ENCODE measurements at places on chromosomes 12 and 14.

DNA sequence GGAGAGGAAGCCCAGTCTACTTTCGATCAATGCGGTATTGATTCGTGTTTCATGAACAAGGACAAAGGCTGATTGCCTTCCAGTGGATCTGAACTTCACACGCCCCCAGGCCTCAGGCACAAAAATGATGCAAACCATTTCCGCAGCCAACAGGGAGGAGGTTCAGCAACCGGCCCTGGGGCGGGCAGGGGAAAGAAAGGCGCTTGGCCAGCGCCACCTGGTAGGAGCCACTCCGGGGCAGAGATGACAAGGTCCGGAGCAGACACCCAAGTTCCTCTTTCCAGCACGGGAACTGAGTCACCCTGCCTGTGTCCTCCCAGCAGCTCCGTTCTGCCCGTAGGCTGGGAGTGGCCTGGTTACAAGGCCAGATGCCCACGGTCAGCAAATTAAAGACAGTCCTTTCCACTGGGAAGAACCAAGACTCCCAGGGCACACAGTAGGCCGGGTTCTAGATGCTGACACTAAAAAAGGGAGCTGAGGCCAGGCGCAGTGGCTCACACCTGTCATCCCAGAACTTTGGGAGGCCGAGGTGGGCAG lies 136.3 kb downstream of the SCARB1 start:
- no peak for DNase-seq

DNA sequence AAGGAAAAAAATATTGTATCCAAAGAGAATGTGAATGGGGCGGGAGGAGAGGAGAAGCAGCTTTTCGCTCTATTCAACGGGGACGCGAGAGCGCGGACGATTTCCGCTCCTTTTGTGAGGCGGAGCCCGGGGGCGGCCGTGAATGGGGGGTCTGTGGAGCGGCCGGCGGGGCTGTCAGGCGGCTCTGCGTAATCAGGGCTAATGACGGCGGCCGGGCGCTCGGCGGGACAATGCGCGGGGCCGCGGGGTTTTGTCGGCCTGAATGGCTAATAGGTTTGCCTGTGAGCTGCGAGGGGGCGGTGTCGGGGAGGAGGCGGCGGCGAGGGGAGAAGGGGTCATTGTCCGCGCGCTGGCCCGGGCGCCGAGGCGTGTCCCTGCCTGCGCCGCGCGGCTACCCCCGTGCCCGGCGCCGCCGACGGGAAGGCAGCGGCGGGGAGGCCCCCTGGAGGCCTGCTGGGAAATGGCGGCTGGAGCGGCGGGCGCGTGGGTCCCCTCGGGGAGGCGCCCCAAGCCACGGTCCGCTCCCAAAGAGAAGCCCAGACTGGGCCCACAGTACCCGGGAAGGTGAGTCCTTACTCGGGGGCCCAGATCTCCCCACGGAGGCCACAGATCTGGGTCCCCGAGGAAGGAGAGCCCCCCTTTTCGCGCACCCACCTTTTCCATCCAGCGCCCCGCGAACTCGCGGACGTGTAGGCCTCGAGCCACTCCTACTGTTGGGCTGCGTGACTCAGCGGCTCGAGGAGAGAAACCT lies 6.0 kb downstream of the SIX6 start:
- DNase-seq: peak; percentile 70

DNA sequence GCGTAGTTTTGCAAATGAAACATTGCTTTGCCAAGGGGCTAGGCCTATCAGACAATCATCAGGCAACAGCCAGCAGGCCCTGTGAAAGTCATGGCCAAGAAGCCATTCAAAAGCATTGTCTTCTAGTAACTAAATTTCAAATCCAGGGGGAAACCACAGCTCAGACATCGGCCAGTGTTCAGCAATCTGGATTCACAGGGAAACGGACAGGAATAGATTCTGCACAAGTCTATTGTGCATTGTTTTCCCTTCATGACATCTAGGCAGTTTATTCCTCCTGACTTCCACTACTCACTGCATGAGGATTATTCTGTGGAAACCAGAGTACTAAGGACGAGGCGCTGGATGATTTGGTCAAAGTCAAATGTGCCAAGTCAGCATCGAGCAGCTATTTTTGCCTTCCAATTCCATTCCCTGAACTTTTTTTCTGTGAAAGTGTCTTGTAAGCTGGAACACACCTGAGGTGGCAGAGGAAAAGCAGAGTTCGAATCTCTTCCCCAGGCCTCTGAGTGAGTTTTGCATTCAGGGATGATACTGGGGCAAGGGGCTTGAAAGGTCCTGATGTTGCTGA lies 75.4 kb downstream of the VCPKMT start:
- DNase-seq: no peak

DNA sequence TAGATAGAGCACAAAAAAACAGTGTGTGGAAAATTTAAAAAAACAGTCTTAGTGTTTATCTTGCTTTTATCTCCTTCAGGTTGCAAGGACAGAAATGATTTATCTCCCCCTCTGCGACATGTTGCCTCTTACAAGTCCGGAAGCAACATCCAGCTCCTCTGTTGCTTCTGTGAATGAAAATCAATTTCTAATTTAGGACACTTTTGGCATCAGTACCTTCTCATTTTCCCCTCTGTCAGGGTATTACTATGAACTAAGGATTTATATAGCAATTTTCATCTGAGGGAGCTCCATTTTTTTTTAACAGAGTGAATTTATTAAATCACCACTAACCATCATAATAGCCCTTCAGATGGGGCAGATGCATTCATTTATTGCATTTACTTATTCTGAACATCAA lies 116.6 kb upstream of the PLXNC1 start:
- DNase-seq: no peak

DNA sequence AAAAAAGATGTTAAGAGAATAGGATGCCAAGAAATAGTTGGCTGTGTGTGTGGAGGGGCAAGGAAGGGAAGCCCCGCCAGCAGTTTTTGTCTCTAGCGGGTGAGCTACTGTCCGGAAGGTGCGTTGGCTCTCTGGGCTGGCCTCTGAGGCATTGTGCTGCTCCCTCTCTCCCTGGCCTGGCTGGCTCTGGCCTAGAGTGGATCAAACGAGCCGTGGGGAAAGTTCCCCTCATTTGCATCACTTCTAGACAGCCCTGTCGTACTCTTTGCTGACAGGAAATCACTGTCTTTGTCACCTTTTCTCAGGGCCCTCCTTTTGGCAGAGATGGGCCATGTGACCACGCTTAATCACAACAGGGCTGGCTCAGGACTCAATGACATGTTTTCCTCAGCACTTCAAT lies 236.1 kb upstream of the NPAS3 start:
- DNase-seq: no peak

DNA sequence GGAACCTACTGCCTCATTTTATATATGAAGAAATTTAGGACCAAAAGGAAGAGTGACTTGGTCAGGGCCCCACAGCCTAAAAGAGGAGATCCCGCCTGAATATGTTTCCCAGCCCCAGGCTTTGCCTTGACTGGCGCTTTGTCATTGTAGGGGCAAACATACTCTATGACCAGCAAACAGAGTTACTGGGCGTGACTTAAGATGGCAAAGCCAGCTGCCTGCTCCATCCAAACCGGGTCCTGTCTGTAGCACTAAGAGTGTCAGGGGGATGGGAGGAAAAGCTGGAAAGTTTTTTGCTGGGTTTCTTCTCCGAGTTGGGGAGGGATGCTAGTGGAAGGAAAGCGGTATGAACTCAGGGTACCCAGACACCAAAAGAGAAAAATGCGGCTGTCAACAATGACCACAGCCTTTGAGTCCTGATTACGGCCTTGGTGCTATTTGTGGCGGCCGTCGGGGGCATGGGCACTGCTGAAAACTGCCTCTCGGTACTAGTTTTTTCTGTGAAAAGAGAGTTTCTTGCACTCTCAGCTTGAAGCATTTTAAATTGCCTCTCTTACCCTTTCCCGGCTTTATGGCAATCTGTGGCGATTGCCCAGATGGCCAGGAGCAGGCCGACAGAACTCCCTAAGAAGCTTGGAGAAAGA lies 82.7 kb downstream of the PRIMA1 start:
- no peak for DNase-seq

DNA sequence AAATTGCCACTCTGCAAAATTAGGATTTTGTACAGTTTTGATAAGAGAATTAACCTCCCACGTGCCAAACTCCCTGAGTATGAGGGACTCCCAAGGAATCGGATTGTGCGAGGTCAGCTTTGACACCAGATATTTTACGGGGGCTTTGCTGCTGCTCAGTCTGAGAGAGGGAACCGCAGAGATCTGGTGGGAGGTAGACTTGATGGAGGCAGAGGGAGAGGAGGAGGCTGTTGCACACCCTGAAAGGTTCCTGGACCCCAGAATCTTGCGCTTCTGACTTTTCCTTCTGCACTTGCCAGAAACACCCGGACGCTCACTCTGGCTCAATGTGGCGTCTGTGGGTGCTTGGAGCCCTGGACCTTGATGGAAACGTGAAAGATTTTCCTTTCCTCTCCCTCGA lies 83.9 kb downstream of the PAPOLA start:
- no peak for DNase-seq

- no peak for DNase-seq
Observed at GRCh38 chr14:33551963-33552362, 398.9 kb downstream of the EGLN3 start.

- no peak for DNase-seq
Observed at GRCh38 chr14:100298551-100299237, 7.5 kb downstream of the SLC25A29 start.

- DNase-seq: no peak
Observed at GRCh38 chr12:46470036-46470627, 97.6 kb upstream of the SLC38A2 start.

- no peak for DNase-seq
Observed at GRCh38 chr12:7351177-7351576, 47.3 kb downstream of the ACSM4 start.

- no peak for DNase-seq
Observed at GRCh38 chr12:121942145-121942718, 23.8 kb downstream of the CFAP251 start.

- no peak for DNase-seq
Observed at GRCh38 chr12:106174876-106175275, 36.1 kb upstream of the NUAK1 start.

- DNase-seq: peak; percentile 36
Observed at GRCh38 chr14:104224506-104225277, 86.3 kb downstream of the KIF26A start.

GRCh38 chr14:76950055-76951020 lies 78.2 kb downstream of the IRF2BPL start:
- DNase-seq: no peak

GRCh38 chr12:70534466-70534865 lies 102.8 kb downstream of the PTPRB start:
- DNase-seq: no peak

DNA sequence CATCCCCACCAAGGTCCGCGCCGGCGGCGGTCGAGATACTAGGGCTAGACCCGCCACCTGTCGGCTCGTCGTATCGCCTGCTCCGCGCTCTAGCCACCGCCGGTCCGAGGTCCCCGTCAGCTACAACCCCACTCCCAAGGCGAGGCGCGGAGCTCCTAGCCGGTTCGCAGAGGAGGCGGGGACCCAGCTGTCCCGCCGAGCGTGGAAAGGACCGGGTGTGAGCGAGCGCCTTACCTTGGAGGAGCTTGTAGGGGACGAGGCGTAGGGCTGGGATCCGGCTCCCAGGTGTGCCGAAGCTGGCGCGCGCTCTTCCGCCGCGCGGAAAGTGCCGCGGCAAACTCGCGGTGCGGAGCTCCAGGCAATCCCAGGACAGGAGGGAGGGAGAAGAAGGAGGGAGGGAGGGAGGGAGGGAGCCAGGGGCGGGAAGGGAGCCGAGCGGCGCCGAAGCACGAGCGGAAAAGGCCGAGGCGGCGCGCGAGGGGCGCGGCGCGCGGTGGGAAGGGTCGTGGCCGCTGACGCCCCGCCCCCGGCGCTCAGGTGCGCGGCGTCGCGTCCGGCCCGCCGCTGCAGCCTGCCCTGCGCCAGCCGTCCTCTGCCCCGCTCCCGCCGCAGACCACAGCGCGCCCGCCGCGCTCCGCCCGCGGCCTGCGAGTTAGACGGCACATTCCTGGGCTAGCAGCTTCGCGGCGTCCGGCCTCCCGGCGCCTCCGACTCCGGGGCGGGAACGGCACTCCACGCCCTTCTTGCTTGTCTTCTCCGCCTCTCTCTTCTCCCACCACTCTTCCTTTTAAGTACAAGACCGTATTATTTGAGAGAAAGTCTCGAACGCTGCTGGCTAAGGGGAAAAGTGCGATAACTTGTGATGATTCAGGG lies at the start of gene PAWR:
PAWR (minus strand) TSS at position 327 of the 873 bp plus-strand sequence. CDS start 720 bp downstream, outside the sequence.
- DNase-seq: peak; percentile 70

DNA sequence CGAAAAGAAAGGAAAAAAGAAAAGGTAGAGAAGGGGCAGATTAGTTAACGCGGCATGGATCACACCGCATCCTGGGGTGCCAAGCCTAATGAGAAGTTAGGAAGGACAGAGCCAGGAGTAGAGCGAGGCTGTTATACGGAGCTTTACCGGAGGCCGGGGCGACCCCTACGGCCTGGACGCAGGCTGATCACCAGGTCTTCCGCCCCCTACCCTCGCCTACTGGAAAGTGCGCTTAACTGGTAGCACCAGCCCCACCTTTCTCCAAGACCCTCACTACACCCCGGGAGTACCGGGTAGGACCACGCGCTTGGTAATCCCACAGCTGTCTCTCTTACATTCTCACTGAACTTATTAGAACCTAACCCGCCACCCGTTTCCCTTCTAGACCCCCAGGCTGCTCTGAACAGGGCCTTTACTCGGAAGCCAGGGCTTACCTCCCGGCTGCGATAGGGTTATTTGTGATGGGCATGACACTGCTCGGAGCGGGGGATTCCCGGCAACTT lies 33.8 kb downstream of the WBP11 start:
- peak; percentile 69 for DNase-seq

- DNase-seq: no peak
Observed at GRCh38 chr14:54533100-54533499, 23.4 kb downstream of the CGRRF1 start.

DNA sequence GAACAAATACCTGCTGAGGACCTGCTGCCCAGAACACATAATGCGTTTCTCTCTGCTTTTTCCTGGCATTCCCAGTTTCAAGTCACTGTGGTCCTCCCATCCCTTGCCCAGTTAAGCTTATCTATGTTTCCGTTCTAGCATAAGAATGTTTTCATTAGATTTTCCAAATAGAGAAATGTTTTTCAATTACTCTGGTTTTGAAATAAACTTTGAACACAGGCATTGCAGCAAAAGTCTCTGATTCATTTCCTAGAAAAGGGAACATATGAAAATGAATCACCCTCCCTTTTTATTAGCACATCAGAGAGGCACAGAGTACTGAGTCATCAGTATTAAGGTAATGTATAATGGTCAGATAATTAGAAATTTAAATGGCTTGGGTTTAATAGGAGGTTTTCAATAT lies 201.1 kb upstream of the TMEM260 start:
- no peak for DNase-seq

GRCh38 chr12:4005851-4006430 lies 132.7 kb upstream of the PARP11 start:
- no peak for DNase-seq
